CD14-positive monocyte (primary cell): ENCODE measurements at places on chromosomes 5 and 9.

DNA sequence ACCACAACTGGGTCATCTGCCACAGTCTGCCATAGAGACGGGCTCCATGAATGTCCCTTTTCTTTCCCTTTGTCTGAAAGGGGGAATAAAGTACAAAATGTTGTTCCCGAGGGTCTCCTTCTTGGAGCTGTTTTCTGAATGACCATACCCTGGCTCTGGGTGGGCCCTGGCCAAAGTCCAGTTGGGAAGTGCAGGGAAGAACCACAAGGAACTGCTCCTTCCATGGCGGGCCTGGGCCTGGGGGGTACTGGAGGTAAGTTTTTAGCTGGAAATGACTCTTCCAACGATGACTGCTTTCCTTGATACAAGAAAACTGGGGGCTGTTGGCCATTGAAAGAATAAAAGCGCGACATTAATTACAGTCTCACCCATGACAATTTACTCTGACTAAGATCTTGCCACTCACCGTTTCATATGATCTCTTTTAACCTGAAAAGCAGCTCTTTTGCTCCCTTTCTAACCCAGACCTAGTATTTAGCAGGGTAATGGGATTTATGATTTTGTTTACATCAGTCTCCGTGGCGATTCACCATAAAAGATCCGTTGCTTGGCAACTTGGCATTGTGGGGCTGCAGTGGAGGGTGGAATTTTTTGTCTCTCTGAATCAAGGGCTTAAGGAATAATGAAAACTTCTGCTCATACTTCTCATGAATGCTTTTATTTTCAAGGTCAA, 89.2 kb upstream of the PTCH1 start:
- no peak for DNase-seq

- DNase-seq: peak; percentile 71
Observed at GRCh38 chr5:115450741-115451140, 93.8 kb downstream of the FEM1C start.

DNA sequence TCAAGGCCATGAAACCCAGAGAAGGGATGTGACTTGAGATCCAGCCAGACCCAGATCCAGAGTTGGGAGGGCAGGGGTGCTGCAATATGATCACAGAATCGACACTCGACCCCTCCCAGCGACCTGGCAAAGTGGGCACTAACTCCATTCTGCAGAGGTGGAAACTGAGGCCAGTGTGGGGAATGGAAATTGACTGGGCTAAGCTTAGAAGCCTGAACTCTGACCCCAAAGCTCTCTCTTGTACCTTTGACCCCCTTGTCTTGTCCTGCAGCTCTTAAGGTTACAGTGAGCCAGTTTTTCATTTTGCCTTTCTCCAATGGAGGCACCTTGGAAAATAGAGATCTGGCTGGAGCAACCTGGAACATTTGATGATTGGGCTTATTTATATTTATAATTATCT, 14.5 kb upstream of the ERGIC1 start:
- DNase-seq: no peak

- no peak for DNase-seq
Observed at GRCh38 chr5:2262620-2263019, 379.9 kb upstream of the IRX4 start.

- peak; percentile 14 for DNase-seq
Observed at GRCh38 chr9:93452710-93453046, 703 bp downstream of the FAM120AOS start.

DNA sequence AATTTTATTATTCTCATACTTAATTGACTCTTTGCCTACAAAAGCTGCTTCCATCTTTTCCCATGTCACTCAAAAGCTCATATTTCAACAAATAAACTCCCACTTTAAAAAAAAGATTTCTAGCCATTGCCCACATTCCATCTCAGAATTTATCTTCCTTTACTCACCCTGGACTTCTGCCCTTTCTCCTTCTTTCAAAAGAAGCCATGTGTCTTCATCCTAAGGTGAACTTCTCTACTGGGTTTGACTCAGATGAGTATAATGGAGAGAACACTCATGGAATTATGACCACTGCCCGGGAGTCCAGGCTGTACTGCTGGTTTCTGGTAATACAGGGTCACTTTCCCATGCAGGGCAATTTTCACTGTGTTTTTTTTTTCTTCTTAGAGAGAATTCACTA, 548.5 kb upstream of the ZNF462 start:
- no peak for DNase-seq

DNA sequence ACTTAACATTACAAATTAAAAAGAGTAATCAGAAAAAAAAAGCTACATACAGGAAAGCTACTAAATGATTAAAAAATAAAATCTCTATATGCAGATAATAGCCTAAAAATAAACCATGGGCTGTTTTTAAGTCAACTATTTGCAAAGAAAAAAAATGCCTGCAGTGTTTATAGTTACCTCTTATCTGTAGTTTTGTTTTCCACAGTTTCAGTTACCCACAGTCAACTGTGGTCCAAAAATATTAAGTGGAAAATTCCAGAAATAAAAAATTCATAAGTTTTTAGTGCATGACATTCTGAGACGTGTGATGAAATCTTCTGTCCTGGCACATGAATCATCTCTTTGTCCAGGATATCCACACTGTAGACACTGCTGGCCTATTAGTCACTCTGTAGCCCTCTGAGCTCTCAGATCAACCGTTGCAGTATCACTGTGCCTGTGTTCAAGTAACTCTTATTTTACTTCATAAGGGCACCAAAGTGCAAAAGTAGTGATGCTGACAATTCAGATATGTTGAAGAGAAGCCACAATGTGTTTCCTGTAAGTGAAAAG, 59.2 kb downstream of the PRELID2 start:
- peak; percentile 2 for DNase-seq

DNA sequence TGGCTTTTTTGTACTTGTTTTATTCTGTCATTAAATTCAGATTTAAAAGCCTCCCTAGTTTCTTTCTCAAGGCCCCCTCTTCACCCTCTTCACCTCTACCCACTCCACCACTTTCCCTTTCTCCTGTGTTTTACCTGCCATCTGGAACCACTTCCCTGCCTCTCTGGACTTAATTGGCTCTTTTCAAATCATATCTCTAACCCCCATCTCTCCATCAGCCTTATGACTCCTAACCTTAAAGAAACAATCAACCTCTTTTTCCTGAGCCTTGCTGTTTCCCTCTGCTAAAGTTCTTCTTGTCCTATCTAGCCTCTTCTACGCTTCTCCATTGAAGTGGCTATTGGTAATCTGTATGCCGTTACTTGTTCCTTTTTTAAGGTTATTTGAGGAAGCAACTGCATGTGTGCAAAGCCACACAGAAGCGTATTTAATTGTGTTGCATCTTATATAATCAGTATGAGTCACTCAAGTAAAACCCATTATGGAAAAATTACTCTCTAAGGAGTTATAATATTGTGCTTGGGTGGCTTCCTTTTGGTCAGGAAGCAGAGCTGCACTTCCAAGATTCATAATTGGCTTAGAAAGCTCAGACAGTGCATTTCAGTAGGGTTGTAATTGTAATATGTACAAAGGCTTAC, 653.6 kb upstream of the ITGA1 start:
- no peak for DNase-seq

GRCh38 chr5:80146046-80146445, 109.8 kb downstream of the SERINC5 start:
- peak; percentile 75 for DNase-seq

DNA sequence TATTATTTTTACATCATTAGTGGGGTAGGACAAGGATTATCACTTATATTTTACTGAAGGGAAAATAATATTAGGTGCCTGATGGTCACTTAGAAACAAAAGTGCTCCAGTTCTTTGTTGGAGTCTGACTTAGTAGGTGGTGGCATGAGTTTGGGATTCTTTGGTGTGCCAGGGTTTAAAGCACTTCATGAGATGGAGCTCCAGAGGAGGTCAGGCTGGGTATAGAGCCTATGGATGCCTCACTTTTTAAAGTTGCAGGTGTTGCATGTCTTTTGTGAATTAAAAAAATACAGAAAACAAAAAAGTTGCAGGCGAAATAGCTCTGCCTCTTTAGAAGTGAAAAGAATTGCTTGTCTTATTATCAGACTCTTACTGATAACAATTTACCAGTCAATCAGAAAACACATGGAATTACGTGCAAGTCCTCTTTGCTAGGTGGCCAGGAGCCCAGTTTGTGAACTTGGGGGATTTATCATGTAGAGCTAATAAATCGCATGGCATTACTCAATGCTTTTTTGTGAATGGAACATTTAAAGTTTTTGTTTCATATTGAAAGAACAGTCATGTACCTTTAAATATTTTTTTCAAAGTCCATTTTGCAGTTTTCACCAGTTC, 1.6 kb downstream of the ITK start:
- DNase-seq: no peak

GRCh38 chr5:34491251-34491620, 164.9 kb upstream of the RAI14 start:
- DNase-seq: no peak

- DNase-seq: no peak
Observed at GRCh38 chr5:14155075-14155474, 11.9 kb downstream of the TRIO start.

- no peak for DNase-seq
Observed at GRCh38 chr9:70962761-70963440, 158.5 kb downstream of the TRPM3 start.

DNA sequence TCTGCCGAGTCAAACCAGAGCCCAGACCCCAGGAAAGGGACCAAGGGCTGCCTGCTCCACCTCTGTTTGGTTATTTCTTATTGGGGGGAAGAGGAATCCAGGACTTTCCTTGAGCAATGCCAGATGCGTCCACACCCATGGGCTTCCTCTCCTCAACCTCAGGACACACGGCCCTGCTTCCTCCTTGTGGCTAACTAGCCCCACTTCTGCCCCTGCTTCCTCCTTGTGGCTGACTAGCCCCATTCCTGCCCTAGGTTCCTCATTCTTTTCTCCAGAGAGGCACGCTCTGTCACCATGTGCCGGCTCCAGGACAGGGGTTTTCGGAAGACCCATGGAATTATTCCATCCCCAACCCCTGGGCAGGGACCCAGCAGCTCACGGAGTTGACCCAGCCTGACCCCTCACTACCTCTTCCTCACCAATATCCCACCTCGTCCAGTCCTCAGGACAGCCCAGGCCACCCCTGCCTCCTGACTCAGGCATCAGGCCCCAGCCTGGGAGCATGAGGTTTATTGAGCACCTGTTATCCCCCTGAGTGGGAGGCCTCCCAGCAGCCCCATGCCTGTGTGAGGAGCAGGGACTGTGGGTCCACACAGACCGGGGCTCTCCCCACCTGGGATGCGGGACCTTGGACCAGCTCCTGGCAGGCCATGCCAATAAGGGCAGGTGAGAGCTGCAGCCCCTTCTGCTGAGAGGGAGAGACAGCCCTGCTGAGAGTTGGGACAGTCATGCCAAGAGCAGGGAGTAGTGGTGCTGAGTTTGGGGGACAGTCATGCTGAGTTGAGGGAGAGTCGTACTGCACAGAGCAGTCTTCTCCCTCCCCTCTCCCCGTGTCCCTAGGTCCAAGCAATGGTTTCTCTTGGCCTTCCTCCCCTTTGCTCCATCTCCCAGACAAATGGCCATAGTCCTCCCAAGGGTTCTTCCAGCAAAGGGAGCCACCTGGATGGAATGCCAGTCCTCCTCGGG, 11.8 kb upstream of the FCN1 start:
- peak; percentile 97 for DNase-seq

DNA sequence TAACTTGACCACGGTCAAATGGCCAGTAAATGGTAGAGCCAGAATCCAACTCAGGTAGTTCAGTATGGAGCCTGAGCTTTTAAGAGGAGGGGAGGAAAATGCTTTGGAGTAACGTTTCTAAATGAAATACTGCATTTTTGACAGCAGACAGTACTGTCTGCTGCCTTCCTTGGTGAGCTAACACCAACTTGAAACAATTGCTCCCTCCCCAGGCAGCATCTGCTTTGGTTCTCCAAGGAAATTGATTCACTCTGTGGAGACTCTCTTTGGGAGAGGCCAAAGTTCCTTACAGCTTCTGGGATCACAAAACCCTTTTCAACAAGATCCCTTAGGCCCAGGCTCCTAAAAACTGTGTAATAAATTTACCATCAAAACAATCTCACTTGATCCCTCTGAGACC, 75.2 kb upstream of the SSBP2 start:
- no peak for DNase-seq

GRCh38 chr9:22228542-22228941, 218.1 kb upstream of the DMRTA1 start:
- no peak for DNase-seq

DNA sequence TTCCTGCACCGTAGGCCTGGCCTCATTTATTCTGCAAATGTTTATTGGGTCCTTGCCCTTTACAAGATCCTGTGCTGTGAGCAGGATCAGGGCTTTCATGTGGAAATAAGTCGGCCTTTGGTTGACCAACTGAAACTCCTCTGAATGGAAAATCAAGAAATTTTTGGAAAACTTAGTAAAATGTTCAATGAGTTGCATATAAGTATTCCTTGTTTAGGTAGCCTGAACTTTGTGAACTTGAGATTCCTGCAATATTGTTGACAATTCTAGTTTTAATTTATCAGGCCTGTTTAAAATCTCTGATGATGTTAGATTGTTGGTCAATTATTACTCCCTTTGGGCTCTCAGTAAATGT, 1.1 kb downstream of the MAML1 start:
- DNase-seq: no peak

DNA sequence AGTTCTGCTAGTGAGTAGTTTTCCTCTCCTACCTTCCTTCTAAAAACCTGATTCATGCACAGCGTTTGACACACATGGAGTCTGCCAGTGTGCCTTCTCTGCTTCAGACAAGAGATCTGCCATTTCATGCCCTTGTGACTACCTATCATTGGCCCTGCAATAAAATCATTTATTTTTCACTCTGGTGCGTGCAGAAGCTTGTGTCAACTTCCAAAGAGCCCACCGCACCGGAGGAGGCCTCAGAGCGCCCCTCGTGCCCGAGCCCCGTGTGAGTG, 13.7 kb downstream of the HNRNPH1 start:
- DNase-seq: no peak

GRCh38 chr9:123771690-123772089, 158.2 kb downstream of the DENND1A start:
- no peak for DNase-seq

- no peak for DNase-seq
Observed at GRCh38 chr5:179148703-179149170, 88.6 kb downstream of the ZNF354C start.

- no peak for DNase-seq
Observed at GRCh38 chr5:157648275-157648990, 3.8 kb downstream of the SOX30 start.

- no peak for DNase-seq
Observed at GRCh38 chr9:109409773-109410397, 88.2 kb downstream of the PTPN3 start.
